Suprapubic skin (tissue), 4 donors: ENCODE measurements at places on chromosomes 11 and 22. TPM values are rescaled to one million over a fixed set of nuclear protein-coding genes. Genes with fewer than 3 reads are reported as not detected.

Gene SLC22A6
- total RNA-seq, result not detected

DNA sequence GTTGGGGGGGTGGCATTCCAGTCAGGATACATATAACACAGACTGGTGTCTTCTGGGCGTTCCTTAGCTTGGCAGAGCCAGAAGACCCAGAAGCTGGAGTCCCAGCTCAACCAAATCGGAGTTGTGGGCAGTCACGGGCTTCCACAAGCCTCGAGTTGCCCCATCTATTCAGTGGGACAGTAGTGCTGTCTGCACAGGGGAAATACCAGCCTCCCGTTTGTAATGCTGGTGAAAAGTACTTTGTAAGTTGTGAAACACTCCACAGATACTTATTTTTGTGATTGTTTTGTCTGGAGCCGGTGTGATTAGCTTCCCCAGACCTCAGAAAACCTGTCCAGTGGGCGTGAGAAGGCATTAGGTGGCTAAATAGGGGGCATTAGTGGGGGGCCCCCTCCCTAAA, 13.6 kb downstream of the DGKZ start:
- no peaks in the 10 kb centered on the region for H3K36me3 ChIP-seq
- no peaks in the 10 kb centered on the region for H3K27me3 ChIP-seq

Gene BRSK2
- total RNA-seq, result not detected

- H3K4me1 ChIP-seq, result peaks cover 21% of the 10 kb centered on the region
- no peak overlapping the region for H3K4me3 ChIP-seq
- H3K27ac ChIP-seq, result peak overlapping the region; percentile 34
Measured at GRCh38 chr11:6468712-6469495, 4.8 kb downstream of the TRIM3 start.
